Activated CD8-positive, alpha-beta memory T cell treated with anti-CD3 and anti-CD28 coated beads for 1 hour (primary cell): ENCODE measurements at places on chromosomes 2 and 18.

DNA sequence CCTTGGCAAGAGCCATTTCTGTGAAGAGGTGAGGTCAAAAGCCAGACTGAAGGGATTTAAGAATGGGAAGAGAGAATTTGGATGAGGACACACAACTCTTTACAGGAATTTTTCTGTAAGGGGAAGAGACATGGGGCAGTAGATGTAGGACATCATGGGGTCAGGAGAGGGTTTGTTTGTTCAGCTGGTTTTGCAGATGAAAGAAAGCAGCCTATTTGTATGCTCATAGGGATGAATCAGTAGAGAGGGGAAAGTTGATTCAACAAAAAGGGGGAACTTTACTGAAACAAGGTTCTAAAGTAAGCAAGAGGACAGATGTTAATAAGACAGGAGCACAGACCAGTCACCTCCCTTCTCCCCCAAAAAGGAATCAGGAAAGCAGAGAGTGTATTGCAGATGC lies 11.2 kb downstream of the SCG2 start:
- DNase-seq: no peak

- DNase-seq: no peak
Observed at GRCh38 chr2:216279459-216279858, 92.8 kb downstream of the MARCHF4 start.

- no peak for DNase-seq
Observed at GRCh38 chr18:62464266-62464665, 58.6 kb upstream of the ZCCHC2 start.

DNA sequence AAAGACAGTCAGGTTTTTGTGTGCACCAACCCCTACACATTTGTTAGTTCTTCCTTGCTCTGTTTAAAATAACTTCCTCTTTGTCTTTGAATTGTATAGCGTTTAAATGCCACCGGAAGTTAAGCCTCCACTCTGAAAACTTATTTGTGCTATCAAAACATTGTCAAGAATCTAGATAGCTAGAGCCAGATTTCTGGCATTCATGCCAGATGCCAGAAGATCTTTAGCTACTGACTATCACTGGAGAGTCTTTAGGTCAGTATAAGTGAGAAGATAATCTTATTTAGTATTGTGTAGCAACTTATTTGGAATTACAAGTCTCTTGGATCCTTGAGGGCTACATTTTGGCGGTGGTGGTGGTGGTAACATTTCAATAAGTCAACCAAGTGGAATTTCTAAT lies 63.4 kb upstream of the ADAM23 start:
- DNase-seq: no peak

DNA sequence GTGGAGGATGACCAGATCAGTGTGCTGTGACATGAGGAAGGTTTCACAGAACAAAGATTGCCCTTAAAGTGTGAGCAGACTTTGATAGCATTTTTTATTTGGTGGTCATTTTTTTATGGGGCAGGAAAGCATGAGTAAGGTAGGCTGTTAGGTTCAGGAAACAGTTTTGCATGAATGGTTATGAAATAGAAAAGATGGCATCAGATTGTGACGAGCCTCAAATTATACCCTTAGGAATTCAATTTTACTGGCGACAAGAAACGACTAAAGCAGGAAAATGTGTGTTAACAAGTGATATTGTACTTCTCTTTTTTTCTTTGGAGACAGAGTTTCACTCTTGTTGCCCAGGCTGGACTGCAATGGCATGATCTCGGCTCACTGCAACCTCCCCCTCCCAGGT lies 44.7 kb downstream of the PIK3C3 start:
- DNase-seq: no peak

- no peak for DNase-seq
Observed at GRCh38 chr2:235533198-235533597, 39.4 kb downstream of the AGAP1 start.

- DNase-seq: no peak
Observed at GRCh38 chr2:226066391-226066790, 666.9 kb downstream of the NYAP2 start.

DNA sequence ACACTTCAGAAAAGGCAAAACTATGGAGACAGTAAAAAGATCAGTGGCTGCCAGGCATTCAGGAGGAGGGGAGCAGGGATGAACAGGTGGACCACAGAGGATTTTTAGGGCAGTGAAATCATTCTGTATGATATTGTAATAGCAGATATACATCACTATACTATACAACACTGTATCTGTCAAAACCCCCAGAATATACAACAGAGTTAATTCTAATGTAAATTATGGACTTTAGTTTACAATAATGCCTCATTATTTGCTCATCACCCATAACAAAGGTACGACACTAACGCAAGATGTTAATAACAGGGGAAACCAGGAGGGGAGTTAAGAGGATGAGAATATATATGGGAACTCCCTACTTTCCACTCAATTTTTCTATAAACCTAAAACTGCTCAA lies 28.8 kb downstream of the MAP3K2 start:
- DNase-seq: no peak

GRCh38 chr2:215370112-215370965 lies 58.5 kb downstream of the ATIC start:
- DNase-seq: no peak

DNA sequence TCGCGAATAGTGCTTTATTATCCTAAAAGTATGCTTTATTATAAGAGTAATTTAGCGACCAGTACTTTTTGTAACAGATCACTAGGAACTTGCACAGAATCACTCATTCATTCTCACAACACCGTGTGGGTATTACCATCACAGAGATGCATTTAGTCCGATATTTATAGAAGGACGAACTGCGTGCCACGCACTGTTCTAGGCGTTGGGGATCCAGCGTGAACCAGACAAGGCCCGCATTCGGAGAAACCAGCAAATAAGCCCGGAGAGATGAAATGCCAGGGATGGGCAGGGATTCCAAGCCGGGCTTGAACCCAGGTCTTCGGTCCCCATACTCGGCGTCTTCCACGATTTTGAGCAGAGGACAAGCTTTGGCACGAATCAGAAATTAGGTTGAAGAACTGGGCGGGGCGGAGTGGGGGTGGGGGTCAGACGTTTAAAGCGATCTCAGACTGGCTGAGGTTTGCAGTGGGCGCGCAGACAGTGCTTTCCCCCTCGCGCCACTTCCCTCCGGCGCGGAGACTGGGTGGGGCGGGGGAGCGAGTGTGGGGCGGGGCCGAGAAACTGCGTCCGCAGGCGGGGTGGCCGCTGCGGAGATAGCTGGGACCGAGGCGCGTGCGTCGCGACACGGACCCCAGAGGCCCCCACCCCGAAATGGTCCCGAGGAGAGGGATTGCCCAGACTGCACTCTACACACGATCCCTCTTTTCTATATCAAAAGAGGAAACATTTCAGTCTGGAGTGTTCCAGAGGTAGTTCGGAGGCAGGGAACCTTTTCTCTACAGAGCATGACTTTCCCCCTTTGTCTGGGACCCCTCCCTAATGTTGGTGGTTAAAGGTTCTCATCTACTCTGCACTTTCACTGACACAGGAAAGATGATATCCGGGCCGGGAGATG lies 1.1 kb upstream of the CXCR4 start:
- DNase-seq: peak; percentile 75

GRCh38 chr18:23038712-23039111 lies 96.6 kb upstream of the CABLES1 start:
- no peak for DNase-seq

- DNase-seq: no peak
Observed at GRCh38 chr18:45920367-45920766, 46.8 kb downstream of the EPG5 start.

DNA sequence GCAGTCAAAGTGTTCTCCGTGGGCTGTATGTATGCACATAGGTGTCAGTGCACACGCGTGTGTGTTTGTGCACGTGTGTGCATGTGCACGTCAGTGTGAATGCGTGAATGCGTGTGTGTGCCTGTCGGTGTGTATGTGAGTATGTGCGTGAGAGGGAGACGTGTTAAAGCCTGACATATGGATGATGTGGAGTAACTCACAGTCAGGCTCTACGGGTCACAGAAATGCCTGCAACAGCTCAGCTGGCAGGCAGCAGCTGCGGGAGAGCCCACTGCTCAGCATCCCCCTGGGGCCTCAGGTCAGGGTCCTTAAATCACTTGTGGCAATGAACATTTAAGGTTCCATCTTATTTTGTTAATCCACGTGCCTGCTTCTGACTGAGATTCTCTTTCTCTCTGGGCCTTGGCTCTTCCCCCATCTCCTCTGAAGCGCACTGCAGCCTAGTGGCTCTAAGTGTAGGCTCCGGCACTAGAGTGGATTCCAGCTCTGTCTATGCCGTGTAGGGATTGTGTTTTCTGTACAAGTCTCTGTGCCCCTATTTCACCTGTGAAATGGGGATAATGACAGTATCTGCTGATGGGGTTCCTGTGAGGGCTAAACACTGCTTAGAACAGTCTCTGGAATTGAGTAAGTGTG lies 63.0 kb downstream of the DYSF start:
- no peak for DNase-seq

GRCh38 chr18:52948868-52949444 lies 609.0 kb downstream of the DCC start:
- no peak for DNase-seq

DNA sequence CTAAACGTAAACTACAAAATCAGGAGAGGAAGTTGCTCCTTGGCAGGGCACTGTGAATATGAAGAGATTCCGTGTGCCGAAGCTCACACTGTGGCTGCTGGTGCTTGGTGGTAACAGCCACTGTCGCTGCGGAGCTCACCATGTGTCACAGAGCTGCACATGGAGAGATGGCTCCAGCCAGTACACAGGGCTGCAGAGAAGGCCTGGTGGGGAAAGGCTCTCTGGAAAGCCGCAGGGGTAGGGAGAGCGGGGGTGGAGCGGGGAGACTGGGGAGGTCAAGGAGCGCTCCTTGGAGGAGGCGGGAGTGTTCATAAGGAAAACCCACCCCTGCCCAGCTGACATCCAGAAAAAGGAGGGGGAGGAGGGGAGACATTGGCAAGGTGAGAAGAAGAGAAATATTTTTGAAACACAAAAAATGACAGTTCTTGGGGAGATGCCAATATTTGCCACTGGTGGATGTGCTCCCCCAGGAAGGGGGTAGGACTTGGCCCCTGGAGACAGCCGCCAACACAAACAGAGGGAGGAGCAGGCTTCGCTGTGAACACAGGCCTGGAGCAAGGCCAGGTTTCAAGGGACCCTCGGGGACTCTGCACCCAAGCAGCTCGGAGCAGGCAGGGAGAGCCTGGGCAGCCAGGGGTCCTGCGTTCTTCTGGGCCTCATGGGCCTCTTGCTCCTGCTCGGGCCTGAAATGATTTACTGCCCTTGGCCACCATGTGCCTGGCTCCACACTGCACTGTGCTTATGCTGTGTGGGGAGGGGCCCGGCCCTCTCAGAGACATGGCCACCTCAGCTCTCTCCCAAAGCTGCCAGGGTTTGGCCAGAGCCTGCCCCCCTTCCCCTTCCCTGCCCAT lies 102.6 kb upstream of the GLI2 start:
- DNase-seq: no peak

DNA sequence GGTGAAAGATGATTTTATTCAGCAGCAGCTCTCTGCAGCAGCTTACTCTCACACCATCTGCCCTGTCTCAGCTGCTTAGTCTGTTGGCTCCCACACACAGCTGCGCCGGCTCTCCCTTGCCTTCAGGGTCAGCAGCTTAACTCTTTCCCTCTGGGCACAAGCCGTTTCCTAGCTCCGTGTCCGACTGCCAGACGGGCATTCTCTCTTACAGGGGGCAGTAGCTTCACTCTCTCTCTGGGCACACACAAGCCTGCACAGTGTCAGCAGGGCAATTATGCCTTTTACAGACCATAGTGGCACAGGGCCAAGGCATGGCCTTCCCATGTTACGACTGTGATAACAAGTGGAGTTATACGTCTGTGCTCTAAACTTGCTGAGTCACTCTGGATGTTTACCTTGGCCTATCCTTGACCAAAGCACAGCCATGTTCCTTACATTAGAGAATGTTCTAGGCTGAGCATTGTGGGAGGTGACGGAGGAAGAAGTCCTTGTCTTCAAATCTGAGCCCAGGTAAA lies 31.7 kb downstream of the PCARE start:
- no peak for DNase-seq

- DNase-seq: no peak
Observed at GRCh38 chr2:100935372-100935752, 66.7 kb upstream of the RPL31 start.

- no peak for DNase-seq
Observed at GRCh38 chr2:27320958-27321543, 1.8 kb downstream of the MPV17 start.

DNA sequence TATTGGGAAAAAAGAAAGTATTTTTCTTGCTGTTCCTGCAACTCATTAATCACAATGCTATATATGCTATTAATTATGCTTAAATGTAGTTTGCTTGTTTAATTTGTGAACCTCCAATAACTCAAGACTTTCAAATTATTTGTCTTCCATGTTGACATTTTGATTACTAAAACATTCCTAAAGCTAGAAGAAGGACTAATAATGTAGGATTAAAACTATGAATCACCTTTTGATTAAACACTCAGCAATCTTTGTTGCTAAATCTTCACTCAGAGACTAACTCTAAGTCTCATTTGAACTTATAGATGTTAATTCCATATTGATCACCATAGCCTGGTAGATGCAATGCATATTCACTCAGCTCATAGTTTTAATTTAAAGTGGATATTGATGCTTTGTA lies 524.6 kb upstream of the ZEB2 start:
- no peak for DNase-seq

- no peak for DNase-seq
Observed at GRCh38 chr2:18907508-18907907, 318.1 kb upstream of the NT5C1B start.

DNA sequence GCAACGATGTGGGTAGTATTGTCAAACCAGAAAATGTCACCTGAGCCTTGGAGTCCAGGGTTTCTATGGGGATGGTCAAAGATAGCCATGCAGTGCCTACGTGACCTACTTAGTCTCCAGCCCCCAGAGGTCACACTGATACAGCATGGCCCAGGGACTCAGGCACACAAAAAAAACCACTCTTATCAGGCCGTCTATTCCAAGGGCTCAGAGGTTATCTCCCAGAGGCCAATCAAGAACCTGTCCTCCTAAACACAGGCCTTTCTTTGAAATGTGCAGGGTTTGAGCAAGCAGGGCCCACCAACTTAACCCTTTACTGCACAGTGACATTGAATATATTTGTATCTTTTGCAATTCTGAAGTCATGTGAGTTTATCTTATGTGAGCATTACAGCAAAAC lies 82.7 kb downstream of the MRO start:
- no peak for DNase-seq

- DNase-seq: no peak
Observed at GRCh38 chr2:46248171-46248570, 49.0 kb upstream of the EPAS1 start.

- no peak for DNase-seq
Observed at GRCh38 chr18:22710673-22711191, 222.4 kb upstream of the RBBP8 start.

GRCh38 chr18:28281400-28281799 lies 104.5 kb upstream of the CDH2 start:
- DNase-seq: no peak
